ENCODE measurements at places on chromosomes 2 and 18.

- DNase-seq: no peak
Measured at GRCh38 chr2:21161832-21162614, 38.3 kb downstream of the TDRD15 start.

DNA sequence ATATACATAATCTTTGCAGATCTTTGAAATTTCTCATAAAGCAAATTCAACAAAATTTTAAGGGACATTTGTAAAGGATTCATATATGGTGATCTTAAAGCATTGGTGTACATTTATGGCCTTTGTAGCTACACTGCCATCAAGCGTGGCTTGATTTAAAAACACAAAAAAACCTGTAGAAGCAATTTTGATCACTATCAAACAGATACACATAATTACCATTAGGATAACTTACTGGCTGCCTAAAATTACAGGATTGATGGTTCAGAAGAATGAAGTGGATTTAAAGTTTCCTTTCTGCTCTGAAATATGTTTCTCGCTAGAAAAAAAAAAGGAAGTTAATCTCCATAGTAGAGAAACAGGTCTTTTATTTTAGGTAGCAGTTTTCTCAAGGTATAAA lies 31.4 kb downstream of the MAPRE2 start:
- DNase-seq: no peak

GRCh38 chr2:38549071-38549704 lies 53.5 kb downstream of the HNRNPLL start:
- DNase-seq: no peak

DNA sequence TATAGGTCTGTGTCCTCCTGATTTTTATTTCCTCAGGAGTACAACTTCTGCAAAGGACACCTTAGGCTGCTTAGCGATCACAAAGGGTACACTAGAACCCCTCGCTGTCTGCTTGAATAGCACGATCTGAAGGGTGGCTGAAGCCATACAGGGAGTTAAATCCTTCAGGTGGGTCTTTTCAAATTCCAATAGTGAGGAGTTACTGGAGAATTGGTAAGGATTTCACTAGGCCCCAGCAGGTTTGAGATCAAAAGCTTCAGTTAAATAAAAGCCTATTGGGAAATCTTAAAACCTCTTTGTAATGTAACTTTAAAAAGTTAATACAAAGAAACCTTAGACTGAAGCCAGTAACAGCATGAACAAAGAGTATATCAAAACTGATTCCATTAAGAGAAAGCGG lies 613.1 kb downstream of the ZEB2 start:
- no peak for DNase-seq

DNA sequence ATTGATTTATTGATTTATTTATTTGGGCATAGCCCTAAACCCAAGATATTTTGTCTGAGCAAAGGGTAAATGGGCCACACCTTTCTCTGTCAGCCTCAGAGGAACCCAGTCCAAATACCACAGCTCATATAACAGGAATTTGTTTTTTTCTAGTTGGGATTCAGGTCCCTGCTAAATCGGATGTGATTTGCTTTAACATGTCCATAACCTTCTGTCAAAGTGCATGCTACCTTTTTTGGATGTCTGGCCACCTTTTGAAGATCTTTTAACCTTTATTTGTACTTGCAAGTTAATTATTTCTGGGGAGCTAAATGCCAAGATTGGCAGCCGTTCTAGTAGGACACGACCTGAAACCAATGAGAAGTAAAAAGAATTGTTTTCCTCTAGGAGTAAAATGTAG lies 303.2 kb upstream of the UBE2E3 start:
- DNase-seq: no peak

GRCh38 chr2:11652553-11652952 lies 17.4 kb downstream of the NTSR2 start:
- DNase-seq: no peak

GRCh38 chr2:774436-774835 lies 97.2 kb upstream of the TMEM18 start:
- DNase-seq: no peak

- DNase-seq: no peak
Measured at GRCh38 chr2:70937866-70938585, 2.3 kb downstream of the ATP6V1B1 start.

GRCh38 chr2:108069515-108070310 lies 83.4 kb downstream of the SLC5A7 start:
- DNase-seq: no peak

DNA sequence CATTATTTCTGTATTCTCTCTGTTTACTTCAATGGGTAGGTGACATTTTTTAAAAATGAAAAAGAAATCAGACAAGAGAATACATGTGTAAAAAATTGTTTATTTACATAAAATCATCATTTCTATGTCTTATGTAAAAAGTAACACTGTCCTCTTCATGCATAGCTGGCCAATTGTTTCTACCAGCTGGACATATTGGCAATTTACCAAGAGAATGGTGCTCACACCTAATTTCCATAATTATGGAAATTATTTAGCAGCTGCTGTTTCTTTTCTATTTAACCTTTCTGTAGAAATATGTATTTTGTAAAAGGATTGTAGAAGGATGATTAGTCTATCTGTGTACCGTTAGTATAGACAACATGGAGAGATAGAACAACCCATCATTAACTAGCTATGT lies 791.9 kb downstream of the TRIB2 start:
- no peak for DNase-seq

GRCh38 chr18:78739882-78740677 lies 239.5 kb upstream of the SALL3 start:
- no peak for DNase-seq

DNA sequence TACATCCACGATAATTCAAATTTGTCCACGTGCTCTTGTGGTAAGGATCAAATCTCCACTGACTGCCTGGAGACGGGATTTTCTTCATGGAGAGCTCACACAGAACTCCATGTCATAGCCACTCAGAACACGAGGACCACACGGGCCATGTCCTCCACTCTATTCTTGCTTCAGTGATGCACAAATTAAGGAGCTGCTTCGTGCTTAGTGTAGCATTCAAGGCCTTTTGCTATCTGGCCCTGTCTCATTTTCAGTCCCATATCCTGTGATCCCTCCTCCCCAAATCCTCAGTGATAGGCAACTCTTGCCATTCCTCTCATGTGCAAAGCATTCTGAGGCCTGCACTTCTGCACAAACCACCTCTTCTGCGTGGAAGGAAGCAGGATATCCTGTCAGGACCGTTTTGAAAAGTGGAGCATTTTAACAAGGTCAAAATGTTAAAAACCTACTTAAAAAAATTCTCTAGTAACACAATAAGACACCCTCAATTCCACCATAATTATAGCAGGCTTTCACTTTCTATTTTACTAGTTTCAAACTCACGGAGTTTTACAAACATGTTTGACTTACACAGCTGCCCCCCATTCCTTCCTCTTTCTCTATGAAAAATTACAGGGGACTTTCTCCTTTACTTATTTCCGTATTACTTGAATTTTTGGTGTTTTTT lies 35.2 kb downstream of the ST3GAL5 start:
- no peak for DNase-seq

GRCh38 chr18:12608301-12608700 lies 49.6 kb downstream of the SPIRE1 start:
- DNase-seq: no peak

DNA sequence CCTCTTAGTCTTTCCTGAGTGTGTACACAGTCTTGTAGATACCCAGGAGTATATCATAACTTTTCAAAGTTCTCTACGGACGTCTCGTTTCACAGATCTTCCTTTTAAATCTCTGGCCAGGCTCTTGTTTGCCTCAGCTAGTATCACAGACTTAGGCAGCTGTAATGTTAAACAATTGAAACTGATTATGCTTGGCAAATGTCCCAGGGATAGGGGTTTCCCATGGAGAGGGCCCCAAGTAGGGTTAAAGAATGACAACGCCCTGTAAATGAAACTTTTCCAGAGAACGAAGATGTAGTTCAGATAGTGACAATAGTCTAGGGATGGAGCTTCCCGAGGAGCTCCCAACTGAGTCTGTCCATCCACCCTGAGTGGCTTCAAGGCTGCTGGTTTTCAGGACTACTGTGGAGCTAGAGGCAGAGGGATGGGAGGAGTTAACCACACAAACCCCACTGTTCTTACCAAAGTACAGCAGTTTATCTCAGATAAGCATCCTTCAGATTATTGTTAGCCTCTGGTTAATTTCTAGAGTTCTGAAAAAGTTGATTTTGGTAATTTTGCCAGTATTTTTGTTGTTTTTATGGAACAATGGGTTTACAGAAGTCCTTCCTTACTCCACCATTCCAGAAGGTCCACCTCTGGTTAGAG lies 9.1 kb downstream of the NEURL3 start:
- DNase-seq: no peak

DNA sequence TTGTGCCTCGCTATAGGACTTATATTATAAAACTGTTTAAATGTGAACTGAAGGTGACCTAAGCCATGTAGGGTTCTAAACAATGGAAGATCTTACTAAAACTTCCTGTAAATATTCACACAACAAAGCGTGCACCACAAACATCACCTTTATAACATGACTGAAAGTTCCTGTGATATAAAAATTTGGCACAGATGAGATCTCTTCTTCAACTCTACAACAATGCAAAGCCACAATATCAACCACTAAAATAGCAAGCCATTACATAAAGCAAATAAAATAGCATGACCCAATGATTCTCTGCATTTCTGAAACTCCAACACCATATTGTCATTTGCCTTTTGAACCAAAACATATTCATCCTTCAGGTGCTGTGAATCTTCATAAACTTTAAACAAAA lies 3.5 kb downstream of the YES1 start:
- no peak for DNase-seq

GRCh38 chr2:207459990-207460757 lies 69.6 kb upstream of the CREB1 start:
- DNase-seq: no peak

GRCh38 chr18:66695281-66695680 lies 91.4 kb upstream of the CDH19 start:
- DNase-seq: no peak

- no peak for DNase-seq
Measured at GRCh38 chr18:79883461-79884293, 67.8 kb downstream of the SLC66A2 start.

- DNase-seq: no peak
Measured at GRCh38 chr2:23034996-23035395, 350.0 kb upstream of the KLHL29 start.

GRCh38 chr2:185738679-185739472 lies at the start of gene FSIP2:
FSIP2 (plus strand) TSS chr2:185738804; CDS start chr2:185738895, 91 bp downstream.
- no peak for DNase-seq
